HepG2 (cell line): ENCODE measurements at places on chromosomes 3 and 15. TPM values are rescaled to one million over a fixed set of nuclear protein-coding genes. Genes with fewer than 3 reads are reported as not detected.

The TLNRD1 gene
- total RNA-seq = 4.6 and 5.3 TPM in 2 replicates

The CD200 gene
- total RNA-seq = not detected in 2 replicates

- peaks cover 37% of the 10 kb centered on the region for H3K4me1 ChIP-seq
- H3K27ac ChIP-seq = peak overlapping the region; percentile 16
- H3K4me3 ChIP-seq = no peak overlapping the region
- H3K36me3 ChIP-seq = peaks cover 29% of the 10 kb centered on the region
- DNase-seq = peak; percentile 29
- no peaks in the 10 kb centered on the region for H3K27me3 ChIP-seq
Observed at GRCh38 chr15:44719293-44719999, 8.1 kb downstream of the B2M start.

DNA sequence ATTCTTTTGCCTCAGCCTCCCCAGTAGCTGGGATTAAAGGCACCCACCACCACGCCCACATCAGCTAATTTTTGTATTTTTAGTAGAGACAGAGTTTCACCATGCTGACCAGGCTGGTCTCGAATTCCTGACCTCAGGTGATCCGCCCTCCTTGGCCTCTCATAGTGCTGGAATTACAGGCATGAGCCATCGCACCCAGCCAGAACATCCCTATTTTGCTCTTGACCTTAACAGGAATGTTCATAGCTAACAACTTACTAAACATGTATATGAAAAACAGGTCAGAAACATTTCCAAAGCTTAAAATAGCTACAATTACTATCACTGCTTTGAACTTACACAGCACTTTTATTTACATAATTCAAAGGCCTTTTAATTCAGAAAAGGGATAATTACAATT is 33.7 kb downstream of the UQCC5 start:
- H3K4me3 ChIP-seq = no peak overlapping the region
- H3K27me3 ChIP-seq = no peaks in the 10 kb centered on the region
- no peaks in the 10 kb centered on the region for H3K4me1 ChIP-seq

GRCh38 chr3:156519758-156520162 is 35.2 kb downstream of the SSR3 start:
- no peak overlapping the region for H3K27ac ChIP-seq
- no peak for DNase-seq
- peaks cover 14% of the 10 kb centered on the region for H3K4me1 ChIP-seq

DNA sequence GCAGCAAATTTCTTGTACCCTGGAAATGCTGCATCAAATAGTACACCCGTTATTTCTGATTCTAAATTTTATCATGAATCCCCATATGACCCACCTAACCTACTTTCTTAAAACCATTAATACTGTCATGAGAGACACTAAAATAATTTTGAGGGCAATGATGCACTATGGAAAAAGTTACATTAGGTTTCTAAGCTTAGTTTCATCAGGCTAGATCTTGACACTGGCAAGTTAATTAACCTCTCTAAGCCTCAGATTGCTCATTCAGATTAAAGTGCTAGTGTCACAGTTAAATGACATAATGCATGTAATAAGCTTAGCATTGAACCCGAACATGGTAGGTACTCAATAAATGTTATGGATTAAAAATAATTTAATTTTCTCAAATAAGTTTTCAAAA is 8.2 kb downstream of the GOLIM4 start:
- no peak overlapping the region for H3K27ac ChIP-seq
- H3K4me3 ChIP-seq = no peak overlapping the region

DNA sequence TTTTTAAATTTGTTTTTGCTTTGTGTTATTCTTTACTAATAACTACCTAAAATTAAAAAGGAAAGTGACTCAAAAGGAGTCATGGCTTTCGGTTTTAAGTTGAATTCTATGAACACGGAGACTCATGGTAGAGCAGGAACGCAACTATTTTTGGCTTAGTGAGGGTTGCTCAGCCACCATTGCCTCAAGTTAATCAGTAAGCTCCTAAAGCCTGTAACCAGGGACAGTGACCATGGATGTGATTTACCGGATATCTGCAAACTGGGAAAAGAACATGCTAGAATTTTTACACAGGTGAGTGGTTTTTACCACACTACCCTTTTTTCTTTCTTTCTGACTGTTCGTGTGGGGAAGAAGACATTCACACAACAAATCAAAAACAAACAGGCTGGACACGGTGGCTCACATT is 11.8 kb downstream of the SLC12A8 start:
- H3K4me1 ChIP-seq = peaks cover 14% of the 10 kb centered on the region
- peak; percentile 32 for DNase-seq
- H3K27ac ChIP-seq = no peak overlapping the region
- peak overlapping the region; percentile 35; the same call in 1 of the 2 replicates for H3K4me3 ChIP-seq
- H3K27me3 ChIP-seq = no peaks in the 10 kb centered on the region
